CD4-positive, alpha-beta T cell treated with Interleukin-1 beta for 1 hour (primary cell): ENCODE measurements at places on chromosomes 2 and 18.

DNA sequence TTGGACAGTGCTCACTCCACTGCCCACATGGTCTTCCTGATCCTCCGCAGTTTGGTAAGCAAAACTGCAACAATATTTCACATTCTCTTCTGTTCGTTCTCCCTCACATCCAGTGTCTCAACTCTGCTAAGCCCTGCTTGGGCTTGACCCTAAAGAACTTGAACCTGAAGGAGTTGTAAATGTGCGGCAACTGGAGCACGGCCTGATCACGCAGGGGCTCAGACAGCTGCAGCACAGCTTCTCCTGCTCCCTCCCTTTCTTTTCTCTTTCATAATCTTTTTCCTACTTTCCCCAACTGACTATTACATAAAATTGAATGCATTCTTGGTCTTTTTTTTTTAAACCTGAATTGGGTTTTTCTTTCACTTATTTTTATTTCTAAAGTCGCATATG is 10.2 kb downstream of the CYRIA start:
- DNase-seq: no peak

- no peak for DNase-seq
Measured at GRCh38 chr2:100783987-100784386, 36.0 kb upstream of the NPAS2 start.

DNA sequence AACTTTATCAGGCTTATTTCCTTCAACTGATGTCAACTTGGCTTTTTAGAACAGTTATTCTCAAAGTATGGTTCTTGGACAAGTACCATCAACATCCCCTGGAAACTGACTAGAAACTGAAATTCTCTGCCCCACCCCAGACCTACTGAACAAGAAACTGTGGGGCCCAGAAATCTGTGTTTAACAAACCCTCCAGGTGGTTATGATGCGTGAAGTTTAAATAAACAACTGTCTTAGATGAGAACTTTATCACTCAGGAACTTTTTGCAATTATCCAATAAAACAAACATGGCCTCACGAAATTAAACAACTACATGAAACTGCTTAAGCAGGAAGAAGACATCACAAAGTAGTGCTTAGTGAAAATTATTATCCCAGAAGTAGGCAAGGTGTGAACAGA is 4.4 kb downstream of the HIBCH start:
- no peak for DNase-seq

DNA sequence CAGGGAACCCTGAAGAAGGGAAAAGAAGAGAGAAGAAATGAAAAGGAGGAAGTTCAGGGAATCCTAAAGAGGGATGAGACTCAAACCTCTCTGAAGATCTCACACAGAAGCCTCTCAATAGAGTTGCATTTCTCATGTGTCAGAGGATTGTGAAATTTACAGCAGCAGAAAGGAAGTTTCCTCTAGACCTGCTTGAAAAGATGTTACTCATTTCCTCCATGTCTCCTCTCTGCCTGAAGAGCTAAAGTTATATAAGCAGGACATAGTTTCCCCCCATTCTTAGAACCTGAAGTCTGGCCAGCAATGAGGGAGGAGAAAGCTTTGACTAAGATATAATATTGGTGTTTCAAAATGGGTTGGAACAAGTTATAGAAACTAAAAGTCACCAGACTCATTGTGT is 1155.6 kb downstream of the LRP1B start:
- DNase-seq: no peak

- DNase-seq: no peak
Measured at GRCh38 chr2:111967018-111967417, 68.6 kb downstream of the MERTK start.

DNA sequence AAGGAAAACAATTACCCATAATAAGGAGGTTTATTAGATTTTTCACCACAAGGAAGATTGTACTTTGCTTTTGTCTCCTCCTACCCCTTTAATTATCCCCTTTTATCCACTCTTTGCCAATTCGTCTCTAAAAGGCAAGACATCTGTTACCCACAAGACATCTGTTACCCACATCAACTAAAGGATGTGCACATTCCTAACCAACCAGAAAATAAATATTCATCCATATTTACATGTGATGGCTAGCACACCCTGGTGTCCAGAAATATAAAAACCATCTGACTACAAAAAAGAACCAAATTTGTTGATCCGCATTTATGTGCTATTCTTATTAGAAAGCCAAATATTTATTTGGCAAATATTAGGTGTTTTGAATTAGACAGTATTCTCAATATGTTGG is 35.7 kb downstream of the ACVR1C start:
- no peak for DNase-seq

GRCh38 chr2:148402786-148403185 is 241.8 kb upstream of the EPC2 start:
- no peak for DNase-seq

DNA sequence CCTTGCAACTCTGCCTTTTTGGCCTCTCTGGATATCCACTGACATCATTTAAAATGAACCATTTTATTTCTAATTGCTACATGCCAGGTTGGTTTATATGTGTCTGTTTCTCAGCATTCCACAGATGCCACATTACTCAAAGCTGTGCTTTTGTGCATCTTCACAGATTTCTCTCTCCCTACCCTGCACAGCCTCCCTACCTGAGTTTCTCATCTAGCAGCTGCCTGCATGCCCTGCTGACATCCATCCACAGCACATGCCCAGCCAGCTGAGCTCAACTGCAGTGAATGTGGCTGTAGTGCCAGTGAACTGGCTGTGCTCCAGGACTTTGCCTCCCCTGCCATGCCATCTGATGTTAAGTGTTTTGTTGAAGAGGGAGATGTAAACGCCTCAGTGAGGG is 44.5 kb downstream of the PKP4 start:
- no peak for DNase-seq

DNA sequence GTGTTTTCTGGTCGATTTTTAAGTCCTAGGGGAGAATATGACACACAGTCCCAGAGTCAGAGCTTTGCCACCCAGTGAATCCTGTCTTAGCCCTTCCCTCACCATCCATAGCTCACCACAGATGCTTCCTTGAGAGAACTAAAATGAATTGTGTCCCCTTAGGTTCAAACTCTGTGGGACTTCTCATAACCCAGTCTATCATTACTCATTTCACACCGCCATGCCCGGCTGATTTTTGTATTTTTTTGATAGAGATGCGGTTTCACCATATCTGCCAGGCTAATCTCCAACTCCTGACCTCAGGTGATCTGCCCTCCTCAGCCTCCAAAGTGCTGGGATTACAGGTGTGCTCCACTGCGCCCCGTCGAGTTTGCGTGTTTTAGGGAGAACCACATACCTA is 66.8 kb downstream of the REL start:
- DNase-seq: no peak

DNA sequence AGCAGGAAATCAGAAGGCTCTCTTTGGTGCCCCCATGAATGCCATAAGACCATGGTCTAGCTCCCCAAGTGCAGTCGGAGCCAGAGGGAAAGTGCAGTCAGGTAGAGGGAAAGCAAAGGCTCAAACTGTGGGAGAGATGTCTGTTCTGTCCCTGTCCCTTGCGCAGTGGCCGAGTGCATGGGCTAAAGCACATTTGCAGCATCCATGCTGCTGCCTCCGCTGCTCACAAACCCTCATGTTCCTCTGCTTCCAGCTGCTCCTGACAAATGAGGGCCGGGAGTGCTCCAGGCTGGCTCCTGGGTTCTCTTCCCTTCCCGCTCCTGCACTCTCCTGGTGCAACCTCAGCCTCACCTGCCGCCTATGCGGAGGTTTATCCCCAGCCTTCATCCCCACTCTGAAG is 34.2 kb downstream of the SCTR start:
- DNase-seq: no peak

DNA sequence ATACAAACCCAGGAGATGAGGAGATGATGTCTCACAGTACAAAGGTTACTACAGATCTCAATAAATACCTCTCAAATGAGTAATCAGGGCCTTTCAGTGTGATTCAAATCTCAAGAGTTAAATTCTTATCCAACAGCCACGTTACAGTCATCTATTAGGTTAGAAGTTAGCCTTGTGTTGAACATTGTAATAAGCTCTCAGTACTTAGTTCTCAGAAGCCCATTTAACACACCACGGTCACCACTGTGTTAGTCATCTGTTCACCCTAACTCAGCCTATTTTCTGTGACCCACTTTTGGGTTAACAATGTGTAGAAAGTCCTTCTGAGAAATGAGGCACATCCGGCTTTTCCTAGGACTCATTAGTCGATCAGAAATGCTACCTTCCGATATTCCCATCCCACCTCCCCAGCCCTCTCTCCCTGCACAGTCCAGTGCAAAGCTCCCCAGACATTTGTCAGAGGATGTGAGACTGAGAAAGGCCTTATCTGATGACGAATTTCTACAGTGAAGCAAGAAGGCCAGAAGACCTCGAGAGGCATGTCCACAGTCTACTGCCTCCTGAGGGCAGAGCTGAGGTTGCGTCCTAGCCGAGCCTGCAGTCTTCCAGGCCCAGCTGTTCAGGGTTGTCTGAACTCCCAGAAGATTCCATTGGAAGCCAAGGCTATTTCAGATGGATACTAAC is 92.6 kb downstream of the ACTR2 start:
- no peak for DNase-seq

- DNase-seq: no peak
Measured at GRCh38 chr2:206217166-206217565, 57.3 kb upstream of the ZDBF2 start.

DNA sequence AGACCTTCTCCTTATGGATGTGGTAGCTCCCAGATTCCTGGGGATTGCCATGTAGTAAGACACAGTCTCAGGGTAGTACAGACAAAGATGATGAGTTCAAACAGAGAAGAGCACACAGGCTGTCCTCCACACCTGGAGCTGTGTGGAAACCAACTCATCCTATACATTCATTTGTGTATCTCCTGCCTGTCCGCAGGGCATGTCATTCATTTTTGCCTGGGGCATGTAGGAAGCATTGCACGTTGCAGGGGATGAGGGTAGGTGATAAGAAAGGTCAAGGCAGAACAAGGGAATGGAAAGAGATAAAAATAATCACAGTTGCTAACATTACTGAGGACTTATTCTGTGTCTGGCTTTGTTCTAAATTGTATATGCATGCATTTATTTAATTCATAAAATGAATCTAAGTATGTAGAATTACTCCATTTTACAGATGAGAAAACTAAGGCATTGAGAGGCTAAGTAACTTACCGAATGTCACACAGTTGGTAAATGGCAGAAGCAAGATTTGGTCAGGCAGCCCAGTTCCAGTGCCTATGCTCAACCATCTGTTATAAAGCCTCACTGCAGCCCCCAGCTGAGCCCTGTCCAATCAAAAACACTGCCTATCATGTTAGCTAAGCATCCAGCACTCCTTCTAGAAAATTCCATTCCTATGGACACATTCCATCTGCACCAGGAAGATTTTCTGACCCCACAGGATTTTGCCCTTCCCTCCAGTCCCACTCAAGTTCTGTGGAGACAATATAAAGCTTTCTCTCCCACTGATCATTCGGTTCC is 81.0 kb downstream of the SUMO1 start:
- no peak for DNase-seq
